Immature natural killer cell (primary cell): ENCODE measurements at places on chromosomes 4 and X.

- no peak for DNase-seq
Observed at GRCh38 chr4:17203797-17204196, 305.4 kb upstream of the LDB2 start.

DNA sequence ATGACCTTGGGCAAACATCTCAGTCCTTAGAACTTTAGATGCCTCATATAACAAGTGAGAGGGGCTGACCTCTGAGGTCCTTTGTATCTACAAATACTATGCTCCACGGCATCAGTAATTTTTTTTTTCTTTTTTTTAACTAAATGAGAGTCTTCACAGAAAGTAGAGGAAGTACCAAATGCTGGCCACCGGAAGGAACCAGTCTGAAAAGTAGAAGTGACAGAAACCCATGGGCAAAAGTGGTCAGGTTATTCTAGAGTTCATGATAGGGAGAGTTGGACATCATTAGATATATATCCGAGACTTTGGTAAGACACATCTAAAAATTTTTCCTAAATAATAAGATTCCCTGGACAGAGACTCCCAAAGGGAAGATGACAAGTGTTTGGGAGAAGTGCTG lies 53.7 kb downstream of the COQ2 start:
- DNase-seq: no peak

GRCh38 chr4:186019269-186019668 lies 49.7 kb upstream of the TLR3 start:
- no peak for DNase-seq

GRCh38 chr4:6474053-6474568 lies 1.7 kb upstream of the PPP2R2C start:
- no peak for DNase-seq

GRCh38 chr4:56370377-56370776 lies 16.9 kb downstream of the AASDH start:
- DNase-seq: no peak
